ENCODE measurements at places on chromosomes 11 and 22. TPM values are rescaled to one million over a fixed set of nuclear protein-coding genes. Genes with fewer than 3 reads are reported as not detected.

HRAS gene
- polyA plus RNA-seq, result 257 TPM

RHOD gene
- 213 TPM for polyA plus RNA-seq

GRIK4 gene
- 0.09 TPM for polyA plus RNA-seq

ISX gene
- not detected for polyA plus RNA-seq

CHRDL2 gene
- 2.8 TPM for polyA plus RNA-seq

OR4A16 gene
- polyA plus RNA-seq, result not detected

CADM1 gene
- 1.9 TPM for polyA plus RNA-seq

CCDC88B gene
- 33.3 TPM for polyA plus RNA-seq

DLG2 gene
- 2.6 TPM for polyA plus RNA-seq

DNAJC4 gene
- polyA plus RNA-seq, result 53.7 TPM

GPR83 gene
- polyA plus RNA-seq, result 0.01 TPM

ABCC8 gene
- 0.29 TPM for polyA plus RNA-seq

OR51B5 gene
- polyA plus RNA-seq, result not detected

Measured in esophagus (tissue), 2 donors.